ENCODE measurements at places on chromosomes 7 and 10. TPM values are rescaled to one million over a fixed set of nuclear protein-coding genes. Genes with fewer than 3 reads are reported as not detected.

- DNase-seq, result no peak
Observed at GRCh38 chr10:111035542-111035941, 41.3 kb upstream of the ADRA2A start.

- no peak for DNase-seq
Observed at GRCh38 chr10:6659451-6659850, 79.4 kb upstream of the PRKCQ start.

DNA sequence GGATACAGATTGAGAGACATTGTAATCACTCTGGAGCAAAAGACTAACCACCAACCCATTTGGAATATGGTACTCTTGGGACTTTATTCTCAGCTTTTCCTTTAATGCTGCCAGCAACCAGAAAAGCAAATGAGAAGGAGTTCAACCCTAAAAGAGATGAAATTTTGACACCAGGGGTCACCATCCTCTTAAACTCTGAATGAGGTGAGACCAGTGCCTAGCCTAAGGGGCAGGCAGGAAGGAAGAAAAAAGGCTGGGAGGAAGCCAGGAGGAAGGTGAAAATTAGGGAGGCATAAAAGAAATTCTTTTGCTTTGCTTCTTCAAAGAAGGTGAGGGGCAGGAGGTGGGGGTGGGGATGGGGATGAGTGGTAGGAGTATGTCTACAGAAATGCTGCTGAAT lies 135.8 kb downstream of the JAZF1 start:
- DNase-seq, result peak; percentile 69

DNA sequence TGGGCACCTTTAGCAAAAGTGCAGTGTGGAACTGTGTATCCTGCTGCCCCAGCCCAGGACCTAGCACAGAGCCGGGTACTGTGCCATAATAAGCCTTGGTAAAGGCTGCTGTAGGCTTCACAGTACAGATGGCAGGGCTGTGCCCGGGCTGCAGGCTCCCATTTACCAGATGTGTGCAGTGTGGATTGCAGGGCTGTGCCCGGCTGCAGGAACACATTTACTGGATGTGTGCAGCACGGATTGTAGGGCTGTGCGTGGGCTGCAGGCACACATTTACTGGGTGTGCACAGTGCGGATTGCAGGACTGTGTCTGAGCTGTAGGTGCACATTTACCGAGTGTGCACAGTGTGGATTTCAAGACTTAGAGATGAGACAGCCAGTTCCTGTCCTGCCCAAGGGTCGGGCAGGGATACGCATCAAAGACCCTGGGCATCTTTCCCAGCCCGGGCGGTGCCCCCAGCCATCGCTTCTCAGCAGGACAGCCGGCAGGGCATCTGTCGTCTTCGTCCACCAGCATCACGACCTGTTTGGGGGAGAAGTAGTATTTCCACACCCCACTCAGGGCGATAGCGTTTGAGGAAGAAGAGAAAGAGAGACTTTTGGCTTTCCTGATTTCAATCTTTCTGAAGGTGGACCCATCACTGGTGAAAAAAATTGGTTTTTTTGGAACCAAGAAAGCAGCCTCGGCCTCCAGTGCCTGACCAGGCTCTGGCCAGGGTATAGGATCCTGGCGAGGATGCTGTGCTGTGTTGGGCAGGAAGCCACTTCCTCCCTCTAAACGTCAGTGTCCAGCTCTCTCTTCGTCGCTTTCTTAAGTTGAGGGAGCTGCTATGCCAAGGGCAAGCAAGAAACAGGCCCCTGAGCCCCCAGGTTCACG lies 180.8 kb downstream of the CUX1 start:
- DNase-seq, result no peak

DNA sequence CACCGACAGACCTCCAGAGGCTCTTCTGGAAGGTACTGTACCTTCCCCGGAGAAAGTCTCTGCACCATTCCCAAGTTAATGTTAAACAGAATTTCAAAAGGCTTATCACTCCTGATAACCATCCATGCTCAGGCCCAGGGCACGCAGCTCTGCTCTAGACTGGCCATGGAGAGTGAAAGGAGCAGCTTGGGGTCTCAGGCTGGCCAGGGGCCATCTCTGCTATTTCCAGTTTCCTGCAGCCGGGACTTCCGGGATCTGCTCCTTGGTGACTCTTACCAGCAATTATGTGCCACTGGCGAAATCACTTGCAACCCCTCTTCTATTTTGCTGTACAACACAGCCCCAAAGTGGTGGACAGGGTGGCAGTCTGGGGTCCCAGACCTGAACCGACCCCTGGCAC lies 6.0 kb downstream of the CLDN15 start:
- DNase-seq, result no peak

DNA sequence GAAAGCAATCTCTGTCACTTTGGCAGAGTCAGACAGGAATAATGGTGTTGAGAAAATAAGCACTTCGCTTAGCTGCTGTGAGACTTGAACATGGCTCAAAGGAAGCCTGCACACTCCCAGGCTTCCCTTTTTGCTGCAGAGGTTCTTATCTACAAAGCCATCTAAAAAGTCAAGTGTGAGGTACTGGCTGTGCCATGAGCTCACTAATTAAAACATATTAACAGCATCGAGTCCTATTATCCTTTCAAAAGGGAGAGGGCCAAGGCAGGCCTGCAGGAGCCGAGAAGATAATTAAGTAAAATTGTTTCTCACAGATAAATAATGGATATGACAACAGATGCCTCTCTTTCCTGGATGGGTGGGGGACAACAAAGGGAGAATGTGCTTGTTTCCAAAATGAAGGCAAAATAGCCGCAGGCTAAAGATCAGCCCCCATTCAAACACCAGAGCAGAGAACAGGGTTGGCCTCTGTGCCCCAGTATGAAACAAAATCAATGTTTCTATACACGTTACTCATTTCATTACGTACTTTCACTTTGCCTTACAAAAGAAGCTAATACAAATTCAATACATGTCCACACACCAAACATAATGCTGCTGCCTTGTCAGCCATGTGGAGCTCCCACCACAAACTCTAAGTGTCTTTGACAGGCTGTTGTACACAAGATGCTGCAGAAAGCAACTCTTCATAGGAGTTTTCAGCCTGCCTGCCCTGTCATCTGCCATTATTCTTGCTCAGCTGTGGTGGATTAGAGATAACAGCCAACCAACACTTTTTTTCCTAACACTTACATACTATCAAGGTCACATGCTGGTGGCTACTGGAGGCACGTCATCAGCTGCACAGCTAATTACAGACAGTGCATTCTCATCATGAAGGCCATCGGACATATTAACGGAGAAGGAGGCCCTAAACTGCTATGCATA lies 55.3 kb downstream of the ELAPOR2 start:
- DNase-seq, result no peak

The RPP38 gene
- 17.8 TPM for total RNA-seq

- DNase-seq, result no peak
Observed at GRCh38 chr10:127920306-127921074, 13.6 kb downstream of the PTPRE start.

The NKX2-3 gene
- total RNA-seq, result not detected

DNA sequence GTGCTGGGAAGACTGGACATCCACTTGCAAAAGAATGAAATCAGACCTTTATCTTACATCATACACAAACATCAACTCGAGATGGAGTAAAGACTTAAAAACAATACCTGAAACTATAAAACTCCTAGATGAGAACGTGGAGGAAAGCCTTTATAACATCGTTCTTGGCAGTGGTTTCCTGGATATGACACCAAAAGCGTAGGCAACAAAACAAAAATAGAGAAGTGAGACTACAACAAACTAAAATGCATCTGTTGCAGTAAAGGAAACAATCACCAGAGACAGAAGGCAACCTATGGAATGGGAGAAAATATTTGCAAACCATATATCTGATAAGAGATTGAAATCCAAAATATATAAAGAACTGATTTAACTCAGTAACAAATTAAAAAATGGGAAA lies 33.3 kb downstream of the CC2D2B start:
- no peak for DNase-seq

The DBF4 gene
- total RNA-seq, result 62.6 TPM

GRCh38 chr7:149569025-149569725 lies 71.6 kb upstream of the ZNF746 start:
- peak; percentile 7 for DNase-seq

DNA sequence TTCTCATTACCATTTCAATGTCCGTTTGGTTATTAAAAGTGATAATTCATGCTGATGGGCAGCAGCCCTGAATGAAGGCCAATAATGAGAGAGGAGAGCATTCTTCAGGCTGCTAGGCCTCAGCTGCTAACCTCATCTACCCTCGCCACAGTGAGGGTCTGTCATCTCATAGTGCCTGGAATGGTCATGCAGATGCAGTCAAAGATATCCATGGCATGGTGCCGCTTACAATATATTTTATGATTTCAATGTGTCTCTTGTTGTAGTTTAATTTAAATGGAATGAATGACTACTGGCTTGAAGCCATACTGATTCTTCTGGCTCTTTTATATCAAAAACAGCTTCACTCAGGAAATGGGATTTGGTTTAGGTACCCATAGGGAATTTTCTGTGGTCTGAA lies 126.9 kb downstream of the SLC16A9 start:
- DNase-seq, result no peak

DNA sequence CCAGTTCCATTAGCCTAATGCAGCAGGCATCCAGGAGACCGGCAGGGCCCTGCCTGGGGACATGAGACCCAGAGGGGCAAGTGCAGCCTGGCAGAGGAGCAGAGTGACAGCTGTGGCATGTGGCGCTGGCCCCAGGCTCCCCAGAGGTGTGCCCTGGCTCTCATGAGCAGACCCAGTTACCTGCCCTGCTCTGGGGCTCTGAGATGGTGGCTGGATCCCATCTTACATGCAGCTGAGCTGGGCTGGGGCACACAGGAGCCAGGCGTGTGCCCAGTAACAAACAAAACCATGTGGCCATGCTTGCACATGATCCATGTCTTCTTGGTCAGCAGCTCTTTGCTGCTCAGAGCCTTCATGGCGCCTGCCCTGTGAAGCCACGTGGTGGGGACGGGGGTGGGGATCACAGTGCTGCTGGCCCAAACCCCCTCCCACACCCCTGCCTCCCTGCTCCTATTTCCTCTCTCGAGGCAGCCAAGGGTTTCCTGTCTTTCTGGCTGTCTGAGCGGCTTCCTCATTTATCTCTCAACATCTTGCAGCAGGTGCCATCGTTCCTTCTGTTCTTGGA lies 40.3 kb upstream of the GTF2I start:
- DNase-seq, result peak; percentile 68

GRCh38 chr10:3053155-3053554 lies 14.2 kb upstream of the PFKP start:
- DNase-seq, result no peak

DNA sequence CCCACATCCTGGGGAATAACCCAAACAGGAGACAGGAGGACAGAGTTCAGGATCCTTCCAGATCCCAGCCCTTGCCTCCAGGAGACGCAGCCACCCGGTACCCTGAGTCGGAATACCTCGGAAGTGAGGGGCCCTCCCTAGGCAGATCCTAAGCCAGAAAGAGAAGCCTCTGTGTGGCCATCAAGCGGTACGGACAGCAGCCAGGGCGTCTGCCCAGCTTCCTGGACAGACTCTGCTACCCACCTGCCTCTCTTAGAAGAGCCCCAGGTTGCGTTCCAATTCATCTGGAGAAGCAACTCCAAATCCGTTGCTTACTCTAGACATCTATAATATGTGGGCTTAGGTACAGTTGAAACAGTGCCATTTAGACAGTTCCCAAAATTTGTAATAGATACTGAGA lies 220.2 kb upstream of the SH2B2 start:
- DNase-seq, result no peak

DNA sequence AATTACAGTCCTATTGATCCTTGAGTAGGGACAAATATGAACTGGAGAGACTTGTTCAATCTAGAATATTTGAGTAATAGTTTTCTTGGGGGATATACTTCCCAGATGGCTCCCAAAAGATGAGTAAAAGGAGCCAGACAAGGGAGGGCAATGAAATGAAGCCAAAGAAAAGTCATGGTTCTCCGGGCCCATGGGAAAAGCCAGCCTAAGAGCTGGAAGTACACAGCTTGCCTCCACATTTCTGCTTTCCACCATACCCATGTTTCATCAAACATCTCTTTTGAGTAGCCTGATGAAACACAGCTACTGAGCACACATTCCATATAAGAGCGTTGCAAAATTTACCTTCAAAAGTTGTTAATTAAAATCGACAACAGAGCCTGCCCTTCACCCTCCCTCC lies 535.0 kb upstream of the FZD8 start:
- no peak for DNase-seq

DNA sequence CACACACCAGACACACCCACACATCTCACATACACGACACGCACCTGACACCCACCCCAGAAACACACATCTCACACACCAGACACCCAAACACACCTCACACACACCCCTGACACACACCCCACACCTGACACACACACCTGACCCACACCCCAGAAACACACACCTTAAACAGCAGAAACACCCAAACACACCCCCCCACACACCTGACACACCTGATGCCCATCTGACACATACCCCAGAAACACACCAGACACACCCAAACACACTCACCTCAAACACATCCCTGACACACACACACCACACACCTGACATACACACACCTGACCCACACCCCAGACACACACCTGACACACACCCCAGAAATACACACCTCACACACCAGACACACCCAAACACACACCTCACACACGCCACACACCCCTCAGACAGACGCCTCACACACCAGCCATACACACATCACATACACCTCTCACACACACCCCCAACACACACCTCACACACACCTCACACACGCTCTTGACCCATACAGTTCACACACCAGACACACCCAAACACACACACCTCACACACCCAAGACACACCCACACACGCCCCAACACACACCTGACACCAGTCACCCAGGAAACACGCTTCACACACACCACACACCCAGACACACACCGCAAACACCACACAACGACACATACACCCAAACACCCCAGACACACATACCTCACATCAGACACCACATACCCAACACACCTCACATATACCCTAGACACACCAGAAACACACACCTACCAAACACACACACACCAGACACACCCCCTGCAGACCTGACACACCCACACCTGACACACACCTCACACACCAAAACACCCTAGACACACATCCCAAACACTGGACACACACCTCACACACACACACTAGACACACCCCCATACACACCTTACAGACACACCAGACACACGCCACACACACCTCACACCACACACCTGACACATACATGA lies 1.7 kb upstream of the CALY start:
- DNase-seq, result no peak

GRCh38 chr7:46756996-46757395 lies 824.9 kb downstream of the TNS3 start:
- DNase-seq, result no peak

- peak; percentile 43 for DNase-seq
Observed at GRCh38 chr7:109126404-109127050, 556.9 kb downstream of the DNAJB9 start.

DNA sequence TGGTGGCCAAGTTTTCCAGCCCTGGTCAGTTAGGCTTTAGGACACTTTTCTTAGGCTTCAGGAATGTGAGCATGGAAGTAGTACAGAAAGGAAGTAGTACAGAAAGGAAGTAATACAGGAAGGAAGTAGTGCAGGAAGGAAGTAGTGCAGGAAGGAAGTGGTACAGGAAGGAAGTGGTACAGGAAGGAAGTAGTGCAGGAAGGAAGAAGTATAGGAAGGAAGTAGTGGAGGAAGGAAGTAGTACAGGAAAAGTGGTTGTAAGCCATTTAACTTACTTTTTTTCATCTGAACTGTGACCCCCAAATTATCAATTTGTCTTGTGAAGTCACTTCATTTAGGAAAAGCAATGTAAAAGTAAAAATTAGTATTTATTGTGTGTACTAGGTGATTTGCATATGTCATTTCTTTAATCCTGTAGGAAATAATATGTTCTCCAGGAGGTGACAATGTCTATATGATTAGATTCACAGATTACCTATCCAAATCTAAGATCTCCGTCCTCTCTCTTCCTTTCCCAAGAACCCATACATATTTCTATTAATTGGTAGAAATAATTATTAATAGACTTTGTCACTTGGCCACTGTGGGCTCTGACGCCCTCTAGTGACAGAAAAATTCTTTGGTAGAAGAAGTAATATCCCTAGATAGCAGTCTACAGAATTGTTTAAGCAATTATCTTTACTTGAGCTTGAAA lies 3.9 kb upstream of the FAS start:
- peak; percentile 60 for DNase-seq

Data from GM23338 (cell line).